CD14-positive monocyte (primary cell): ENCODE measurements at places on chromosomes 12 and 14. TPM values are rescaled to one million over a fixed set of nuclear protein-coding genes. Genes with fewer than 3 reads are reported as not detected.

DNA sequence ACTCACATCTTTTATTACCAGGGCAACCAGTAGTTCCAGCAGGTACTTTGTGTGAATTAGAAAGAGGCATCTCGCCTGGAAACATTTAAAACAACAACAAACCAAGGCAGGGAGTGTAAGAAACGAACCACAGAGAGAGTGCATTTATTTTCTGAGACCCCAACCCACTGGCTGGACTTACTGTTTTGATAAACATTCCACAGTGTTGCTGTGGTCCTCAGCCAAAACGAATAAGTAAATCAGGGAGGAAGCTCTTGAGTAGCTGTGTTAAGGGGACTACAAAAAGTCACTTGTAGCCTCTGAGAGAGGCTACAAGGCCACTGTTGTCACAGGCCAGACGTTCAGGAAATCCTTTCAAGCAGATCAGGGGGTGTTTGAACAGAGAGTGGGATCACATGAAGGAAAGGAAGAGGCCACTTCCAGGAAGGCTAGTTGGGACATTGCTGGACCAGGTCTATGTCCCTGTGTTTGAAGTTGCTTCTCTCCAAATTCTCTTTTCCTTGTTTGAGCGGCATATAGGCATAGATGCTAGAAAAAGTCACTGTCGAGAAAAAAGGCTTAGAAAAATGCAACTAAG lies 33.8 kb downstream of the DMAC2L start:
- DNase-seq: no peak

DNA sequence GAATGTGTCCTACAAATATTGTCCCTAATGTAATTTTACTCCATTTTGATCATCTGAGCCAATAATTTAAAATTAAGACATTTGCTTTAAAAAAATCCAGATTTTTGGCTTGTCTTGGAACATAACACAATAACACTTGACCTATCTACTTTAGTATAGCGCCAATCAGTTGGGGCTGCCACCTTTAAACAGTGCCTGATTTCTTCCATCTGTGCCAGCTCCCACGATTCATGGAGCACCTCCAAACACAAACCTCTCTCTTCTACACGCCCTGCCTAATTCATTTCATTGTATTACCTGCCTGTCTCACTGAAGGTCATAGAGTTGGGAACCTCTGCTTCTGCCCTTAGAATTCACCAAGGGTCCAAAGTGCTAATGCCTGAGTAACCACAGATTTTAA lies 352.4 kb downstream of the TMEM132D start:
- DNase-seq: no peak

RTL1 gene
- polyA plus RNA-seq: not detected

GRCh38 chr12:1837541-1838204 lies 17.3 kb downstream of the LRTM2 start:
- no peak for DNase-seq

CLEC14A gene
- polyA plus RNA-seq: not detected in 2 replicates

GRCh38 chr12:129193263-129193871 lies 340.1 kb downstream of the GLT1D1 start:
- DNase-seq: no peak

PARP11 gene
- polyA plus RNA-seq: 3.2 TPM

- no peak for DNase-seq
These were observed 49.5 kb downstream of the SLC38A1 start for GRCh38 chr12:46219132-46219876.

- no peak for DNase-seq
These were observed 138.0 kb downstream of the ETV6 start for GRCh38 chr12:11787437-11787836.

- no peak for DNase-seq
These were observed 7.4 kb upstream of the IGFBP6 start for GRCh38 chr12:53090105-53090504.

DNA sequence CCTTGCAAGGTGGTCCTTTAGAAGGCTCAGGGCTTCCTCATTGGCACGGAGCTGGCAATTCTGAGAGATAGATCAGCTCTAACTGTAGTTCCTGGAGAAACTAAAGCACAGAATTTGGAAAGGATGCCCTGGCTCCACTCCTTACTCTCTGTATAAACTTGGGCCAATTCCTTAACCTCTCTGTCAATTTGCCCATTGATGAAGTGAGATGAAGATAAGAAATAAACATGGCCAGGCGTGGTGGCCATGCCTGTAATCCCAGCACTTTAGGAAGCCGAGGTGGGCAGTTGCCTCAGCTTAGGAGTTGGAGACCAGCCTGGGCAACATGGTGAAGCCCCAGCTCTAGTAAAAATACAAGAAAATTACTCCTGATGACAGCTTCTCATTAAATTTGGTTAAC lies 34.0 kb upstream of the COX6A1 start:
- DNase-seq: no peak

- no peak for DNase-seq
These were observed 508 bp upstream of the KCNH5 start for GRCh38 chr14:63045612-63046320.

DNA sequence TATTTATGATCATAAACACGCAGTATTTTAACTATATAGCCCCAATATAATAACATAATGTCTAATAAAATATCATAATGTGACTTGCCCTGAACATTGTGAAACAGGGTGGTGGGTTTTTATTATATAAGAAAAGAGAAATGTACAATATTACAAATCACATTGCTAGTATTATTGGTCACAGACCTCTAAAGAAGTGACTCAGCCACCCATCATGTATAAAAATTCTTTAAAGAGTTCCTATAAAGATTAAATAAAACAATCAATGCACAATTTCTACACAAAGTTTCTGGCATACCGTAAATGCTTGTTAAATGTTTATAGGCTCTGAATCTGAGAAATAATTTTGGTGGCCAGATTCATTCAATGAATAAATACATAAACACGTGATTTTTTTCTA lies 28.9 kb downstream of the ABCC9 start:
- no peak for DNase-seq

DNA sequence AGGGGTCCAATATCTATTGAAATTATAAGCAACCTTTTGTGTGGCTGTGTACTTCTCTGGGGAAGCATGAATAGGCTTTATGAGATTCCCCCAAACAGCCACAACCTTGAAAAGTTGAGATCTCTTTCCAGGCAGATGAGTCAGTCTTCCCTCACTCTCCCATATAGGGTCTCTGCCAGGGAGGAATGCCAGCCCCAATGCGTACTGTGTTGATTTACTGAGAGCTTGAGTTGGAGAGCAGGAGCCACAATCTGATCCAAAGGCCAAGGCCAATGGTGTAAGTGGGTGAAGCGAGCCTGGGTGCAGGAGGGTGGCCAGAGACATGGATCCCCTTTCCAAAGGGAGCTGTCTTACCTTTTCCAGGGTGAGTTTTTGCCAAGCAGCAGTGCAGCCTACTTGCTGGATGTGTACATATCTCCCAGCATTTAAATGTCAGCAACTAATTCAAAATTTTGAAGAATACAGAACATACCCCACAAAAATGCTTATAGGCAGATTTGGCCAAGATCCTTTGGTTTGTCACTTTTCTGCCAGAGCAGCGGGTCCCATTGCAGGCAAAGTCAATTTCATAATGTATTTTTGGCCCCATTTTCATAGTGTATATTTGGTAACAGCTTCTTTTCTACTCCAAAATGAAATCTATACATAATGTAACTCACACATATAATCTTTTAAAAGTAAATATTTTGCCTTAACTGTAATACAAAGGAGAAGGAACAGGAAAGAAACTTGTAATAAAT lies 88.2 kb downstream of the TBC1D30 start:
- no peak for DNase-seq

DNA sequence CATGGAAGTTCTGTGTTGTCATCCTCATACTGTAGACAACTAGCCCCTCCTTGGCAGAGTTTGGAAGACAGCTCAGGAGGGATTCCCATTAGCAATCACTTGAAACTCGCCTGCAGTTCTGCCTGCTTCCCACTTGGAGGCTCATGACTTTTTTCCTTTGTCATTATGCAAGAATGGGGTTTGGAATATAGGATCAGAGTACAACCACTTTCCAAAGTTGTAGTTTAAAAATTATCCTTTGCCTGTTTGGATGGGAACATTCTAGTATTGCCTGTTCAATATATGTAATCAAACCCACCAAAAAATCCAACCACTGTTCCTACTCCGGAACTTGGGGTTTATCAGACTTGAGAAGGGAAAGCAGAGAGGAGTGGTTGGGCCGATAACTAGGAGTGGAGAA lies 2.1 kb upstream of the GPD1 start:
- no peak for DNase-seq

SLC6A15 gene
- not detected for polyA plus RNA-seq

HPD gene
- polyA plus RNA-seq: 0.05 and 0.19 TPM in 2 replicates

DNA sequence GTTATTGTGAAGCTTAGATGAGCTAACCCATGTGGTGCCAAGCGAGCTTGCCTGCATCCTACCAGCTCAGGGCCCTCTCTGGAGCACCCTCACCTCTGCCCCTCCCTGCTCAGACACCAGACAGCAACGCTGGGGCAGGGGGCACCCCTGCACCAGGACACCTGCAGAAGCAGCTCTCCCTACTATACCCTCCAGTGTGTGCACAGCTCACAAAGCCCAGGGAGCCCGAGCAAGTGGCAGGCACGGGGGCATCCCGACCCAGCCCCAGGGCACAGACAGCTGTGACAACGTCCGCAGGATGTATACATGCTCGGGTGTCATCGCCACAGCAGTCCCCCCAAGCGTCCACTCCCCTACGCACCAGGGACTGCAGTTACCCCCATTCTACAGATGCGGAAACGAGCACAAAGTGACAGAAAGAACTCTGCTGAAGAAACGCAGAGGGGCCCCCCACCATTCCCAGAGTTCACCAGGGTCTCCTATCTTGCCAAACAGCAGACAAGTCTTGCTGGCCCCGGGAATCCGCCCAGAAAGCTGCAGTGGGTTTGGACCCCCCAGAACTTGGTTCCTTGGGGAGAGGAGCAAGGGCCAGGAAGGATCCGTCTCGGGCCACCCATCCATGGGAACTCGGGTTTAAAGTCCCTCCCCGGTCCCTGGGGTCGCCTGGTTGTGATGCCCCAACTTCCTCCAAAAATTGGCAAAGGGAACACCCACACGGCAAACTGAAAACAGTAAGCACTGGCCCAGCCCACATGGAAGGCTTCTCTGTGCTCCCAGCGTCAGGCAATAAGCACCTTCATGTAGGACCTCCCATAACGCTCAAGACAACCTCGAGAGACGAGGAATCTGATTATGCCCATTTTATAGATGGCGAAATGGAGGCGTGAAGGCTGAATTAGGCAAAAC lies 12.0 kb downstream of the NCOR2 start:
- DNase-seq: no peak

EMP1 gene
- 2.7 TPM for polyA plus RNA-seq

LRRK2 gene
- polyA plus RNA-seq: 47.7 TPM

GRCh38 chr14:88983755-88984154 lies 159.3 kb downstream of the TTC8 start:
- no peak for DNase-seq

GRCh38 chr14:75628816-75629215 lies 31.9 kb downstream of the ERG28 start:
- no peak for DNase-seq

DNA sequence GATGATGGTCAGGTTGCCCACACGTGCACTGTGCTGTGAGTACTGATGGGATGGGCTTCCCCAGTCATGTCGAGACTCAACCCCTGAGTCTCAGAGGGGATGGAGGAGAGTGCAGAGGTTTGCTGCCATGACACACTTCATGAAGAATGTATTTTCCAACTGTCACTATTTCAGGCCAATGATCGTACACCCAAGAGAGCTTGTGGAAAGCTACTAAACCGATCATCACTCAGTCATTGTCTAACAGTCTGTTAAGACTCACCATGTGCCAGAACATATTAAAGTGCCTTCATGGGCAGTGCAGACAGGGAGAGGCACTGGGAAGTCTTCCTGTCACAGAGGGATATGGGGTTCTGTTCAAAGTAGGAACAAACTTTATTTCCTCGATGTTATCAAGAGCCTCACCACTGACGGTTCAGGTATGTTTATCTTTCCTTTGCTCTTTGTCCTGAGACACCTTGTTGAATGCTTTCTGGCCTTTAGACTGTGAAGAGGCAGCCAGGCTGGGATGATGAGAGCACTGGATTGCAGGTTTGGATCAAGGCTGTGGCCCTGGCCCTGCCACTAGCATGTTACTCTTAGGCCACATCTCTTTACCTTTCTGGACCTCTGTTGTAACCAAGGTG lies 41.6 kb upstream of the NTF3 start:
- no peak for DNase-seq

DNA sequence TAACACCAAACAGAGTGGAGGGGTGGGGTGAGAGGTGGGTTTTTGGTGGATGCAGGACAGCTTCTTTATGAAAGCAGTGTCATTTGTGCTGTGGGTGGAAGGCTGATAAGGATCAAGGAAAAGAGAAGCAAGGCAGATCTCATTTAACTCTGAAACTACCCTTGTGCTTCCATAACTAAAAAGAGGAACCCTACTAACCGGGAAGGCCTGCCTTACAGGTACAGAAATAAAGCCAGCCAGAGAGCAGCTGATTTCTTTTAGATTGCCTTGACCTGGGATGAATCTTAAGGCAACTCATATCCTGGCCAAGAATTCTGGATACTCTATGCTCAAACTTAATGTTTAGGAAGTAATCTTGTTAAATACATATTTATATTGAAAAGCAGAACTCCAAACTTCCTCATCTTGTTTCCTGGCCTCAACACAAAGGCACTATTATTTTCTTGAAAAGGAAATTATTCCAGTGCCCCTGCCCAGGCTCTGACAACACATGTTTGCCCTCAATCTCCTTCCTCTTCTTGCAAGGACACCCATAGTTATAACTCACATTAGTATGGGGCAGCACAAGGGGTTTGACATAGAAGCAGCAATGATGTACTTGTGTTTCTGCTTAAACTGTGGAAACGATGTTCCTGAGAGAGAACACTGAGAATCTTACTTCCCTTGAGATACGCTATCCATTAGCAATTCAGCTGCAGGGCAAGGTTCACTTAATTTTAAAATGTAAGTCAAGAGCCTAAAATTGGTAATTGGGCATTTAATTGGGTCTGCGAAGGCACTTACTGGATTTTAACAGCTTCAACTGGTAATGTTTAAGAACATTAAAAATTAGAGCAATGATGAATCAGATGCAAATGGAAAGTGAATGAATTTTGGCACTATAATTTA lies 173.7 kb downstream of the STXBP6 start:
- peak; percentile 40 for DNase-seq

GRCh38 chr14:103139132-103140025 lies 16.1 kb downstream of the TNFAIP2 start:
- no peak for DNase-seq

LRRC10 gene
- not detected for polyA plus RNA-seq

GRCh38 chr12:19154686-19155085 lies 25.2 kb downstream of the PLEKHA5 start:
- no peak for DNase-seq
